Transverse colon (tissue), 4 donors: ENCODE measurements at places on chromosomes 6 and 20. TPM values are rescaled to one million over a fixed set of nuclear protein-coding genes. Genes with fewer than 3 reads are reported as not detected.
A peak's percentile ranks its signal among the peaks of the same experiment; 100 is the strongest.

- DNase-seq, result no peak
Observed at GRCh38 chr20:25275813-25276532, 28.1 kb downstream of the PYGB start.

DNA sequence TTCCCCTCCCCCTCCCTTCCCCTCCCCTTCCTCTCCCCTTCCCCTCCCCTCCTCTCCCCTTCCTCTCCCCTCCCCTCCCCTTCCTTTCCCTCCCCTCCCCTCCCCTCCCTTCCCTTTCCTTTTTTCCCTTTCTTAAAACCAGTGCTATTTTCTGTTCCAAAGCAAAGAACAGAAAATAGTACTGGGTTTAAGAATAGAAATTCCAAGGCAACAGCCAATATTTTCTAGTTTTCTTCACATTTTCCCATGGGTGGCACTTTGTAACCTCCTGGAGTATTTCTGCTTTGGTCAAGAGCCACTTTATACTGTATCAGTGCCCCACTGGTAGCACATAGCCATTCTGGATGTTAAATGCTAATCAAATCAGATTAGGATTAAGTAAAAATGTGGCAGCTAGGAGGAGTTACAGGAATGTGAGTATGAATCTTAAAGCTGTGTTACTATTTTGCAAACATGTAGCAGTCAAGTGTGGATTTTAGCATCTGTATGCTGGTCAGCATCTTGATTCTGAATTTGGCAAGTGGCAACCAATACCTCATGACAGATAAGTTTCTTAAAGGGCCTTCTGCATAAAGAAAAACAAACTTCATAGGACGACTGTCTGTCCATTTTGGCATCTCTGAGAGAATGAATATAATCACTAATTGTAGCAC lies 126.4 kb downstream of the CEP57L1 start:
- DNase-seq, result no peak

GRCh38 chr6:164039954-164040375 lies 625.4 kb downstream of the QKI start:
- peak; percentile 19 for DNase-seq

GRCh38 chr6:87333591-87334181 lies 4.6 kb upstream of the GJB7 start:
- DNase-seq, result no peak

GRCh38 chr6:21001736-21002135 lies 467.5 kb downstream of the CDKAL1 start:
- no peak for DNase-seq

The HSPA1L gene
- not detected for total RNA-seq

The GSTA3 gene
- total RNA-seq, result not detected

The STMND1 gene
- total RNA-seq, result 1.1 TPM

DNA sequence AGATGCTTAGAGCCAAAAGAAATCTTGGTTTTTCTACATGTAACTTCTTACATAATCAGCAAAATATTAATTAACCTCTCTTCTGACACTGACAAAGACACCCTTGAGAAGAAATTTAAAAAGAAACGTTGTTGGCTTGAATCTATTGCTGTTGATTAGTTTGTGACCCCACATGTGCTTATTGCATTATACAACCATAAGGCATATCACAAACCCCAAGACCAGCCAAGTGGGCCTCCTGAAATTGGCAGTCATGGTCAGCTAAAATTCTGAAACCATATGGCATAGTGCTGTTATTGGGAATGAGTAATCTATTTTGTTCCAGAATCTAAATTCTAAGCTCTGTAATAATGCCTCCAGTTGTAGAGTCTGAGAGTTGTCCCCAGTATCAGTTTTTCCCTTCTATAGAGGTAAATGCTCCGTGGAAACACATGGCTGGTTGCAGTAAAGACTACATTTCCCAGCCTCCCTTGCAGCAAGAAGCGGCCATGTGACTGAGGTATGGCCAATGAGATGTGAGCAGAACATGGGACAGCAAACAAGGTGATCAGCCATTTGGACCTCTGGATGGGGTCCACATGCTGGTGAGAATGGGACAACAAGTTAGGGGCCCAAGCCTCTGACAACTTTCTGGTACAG lies 42.3 kb upstream of the PTPN1 start:
- DNase-seq, result no peak
